ENCODE measurements at places on chromosomes 12 and 14.

- DNase-seq: no peak
Measured at GRCh38 chr12:87660987-87661774, 368.0 kb downstream of the C12orf50 start.

DNA sequence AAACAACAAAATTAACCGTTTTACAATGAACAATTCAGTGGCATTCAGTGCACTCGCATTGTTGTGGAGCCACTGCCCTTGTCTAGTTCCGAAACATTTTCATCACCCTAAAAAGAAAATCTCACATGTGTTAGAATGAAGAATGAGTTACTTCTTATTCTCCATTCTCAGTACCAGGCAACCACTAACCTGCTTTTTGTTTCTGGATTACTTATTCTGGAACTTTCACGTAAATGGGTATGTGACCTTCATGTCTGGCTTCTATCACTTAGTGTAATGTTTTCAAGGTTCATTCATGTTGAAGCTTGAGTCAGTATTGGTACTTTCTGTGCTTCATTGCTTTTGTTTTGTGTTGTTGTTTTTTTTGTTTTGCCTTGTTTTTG, 15.6 kb downstream of the RCOR1 start:
- peak; percentile 31 for DNase-seq

DNA sequence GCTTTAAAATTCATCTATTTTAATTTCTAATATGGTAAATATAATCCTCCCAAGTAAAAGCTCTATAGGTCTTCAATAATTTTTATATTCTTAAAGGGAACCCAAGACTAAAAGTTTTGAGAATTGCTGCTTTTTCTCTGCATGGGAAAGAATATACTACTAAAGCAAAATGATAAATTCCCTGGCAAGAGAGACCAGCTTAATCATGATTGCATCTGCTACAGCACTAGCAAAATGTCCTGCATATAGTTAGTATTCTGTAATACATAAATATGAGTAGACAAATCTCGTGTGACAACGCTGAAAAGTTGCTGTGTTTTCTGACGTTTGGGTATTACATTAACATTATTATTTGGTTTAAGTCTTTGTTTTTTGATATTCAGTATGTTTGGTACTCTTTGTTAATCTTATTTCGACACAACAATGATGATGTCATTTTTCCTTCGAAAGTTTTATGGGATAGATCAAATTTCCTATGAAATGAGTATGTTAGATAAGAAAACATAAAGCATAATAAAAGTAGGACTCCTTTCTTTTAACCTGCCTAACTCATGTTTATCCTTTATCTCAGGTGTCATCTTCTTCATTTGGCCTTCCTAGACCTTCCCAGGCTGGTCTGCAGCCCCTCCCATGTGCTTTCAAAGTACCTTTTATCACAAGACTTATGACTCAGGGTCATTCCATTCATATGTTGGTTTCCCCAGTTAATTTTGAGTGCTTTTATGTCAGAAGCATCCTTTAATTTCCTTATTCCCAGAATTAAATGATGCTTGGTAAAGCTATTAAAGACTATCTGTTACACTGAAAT, 321.9 kb downstream of the RAD51B start:
- DNase-seq: no peak

GRCh38 chr12:108609537-108610335, 11.9 kb upstream of the TMEM119 start:
- no peak for DNase-seq

GRCh38 chr12:132285991-132286681, 43.3 kb downstream of the GALNT9 start:
- no peak for DNase-seq

DNA sequence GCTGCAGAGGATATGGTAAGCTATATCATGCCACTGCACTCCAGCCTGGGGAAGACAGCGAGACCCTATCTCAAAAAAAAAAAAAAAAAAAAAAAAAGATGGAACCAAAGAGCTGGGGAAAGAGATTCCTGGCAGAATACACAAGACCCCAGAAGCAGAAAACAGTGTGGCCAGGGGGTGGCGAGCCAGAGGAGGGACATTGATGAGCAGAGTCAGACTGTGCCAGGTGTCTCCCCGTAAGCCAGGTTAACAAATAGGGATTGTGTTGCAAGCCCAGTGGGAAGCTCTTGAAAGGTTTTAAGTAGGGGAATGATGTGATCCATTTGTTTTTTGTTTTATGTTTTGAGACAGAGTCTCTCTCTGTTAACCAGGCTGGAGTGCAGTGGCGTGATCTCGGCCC, 56.1 kb downstream of the FIGNL2 start:
- no peak for DNase-seq

DNA sequence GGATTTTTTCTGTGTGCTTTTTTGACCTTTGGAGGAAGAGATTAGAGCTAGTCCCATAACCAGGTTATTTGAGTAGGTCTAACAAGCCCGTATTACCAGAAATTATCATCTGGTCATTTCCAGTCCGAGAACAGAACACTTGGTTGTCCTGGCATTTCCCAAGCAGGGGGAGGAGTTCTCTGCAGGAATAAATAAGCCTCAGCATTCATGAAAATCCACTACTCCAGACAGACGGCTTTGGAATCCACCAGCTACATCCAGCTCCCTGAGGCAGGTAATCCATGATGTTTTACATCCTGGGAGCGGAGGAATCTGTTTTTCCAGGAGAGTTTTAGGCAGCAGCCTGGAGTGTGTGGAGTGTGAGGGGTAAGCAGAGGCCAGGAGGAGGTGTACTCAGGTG, at the start of gene SERPINA3:
SERPINA3 (plus strand) TSS at position 218 of the 400 bp plus-strand sequence. CDS start 2,051 bp downstream, outside the sequence.
- no peak for DNase-seq

- no peak for DNase-seq
Measured at GRCh38 chr12:32240162-32240561, 133.5 kb downstream of the BICD1 start.

DNA sequence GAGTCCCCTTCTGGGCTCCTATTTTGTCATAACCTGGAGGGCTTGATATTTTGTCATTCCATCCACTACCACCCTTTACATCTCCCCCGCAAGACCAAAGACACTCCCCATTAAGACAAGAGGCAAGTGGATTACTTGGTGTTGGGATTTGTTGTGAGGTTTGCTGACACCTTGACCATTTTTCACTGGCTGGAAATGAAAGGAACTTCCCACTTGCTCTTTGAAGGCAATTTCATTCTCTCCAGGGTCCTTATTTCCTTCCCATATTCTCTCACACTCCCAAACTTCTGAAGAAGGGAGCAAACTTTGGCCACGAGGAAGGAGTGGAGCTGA, 14.9 kb downstream of the AGAP2 start:
- no peak for DNase-seq

DNA sequence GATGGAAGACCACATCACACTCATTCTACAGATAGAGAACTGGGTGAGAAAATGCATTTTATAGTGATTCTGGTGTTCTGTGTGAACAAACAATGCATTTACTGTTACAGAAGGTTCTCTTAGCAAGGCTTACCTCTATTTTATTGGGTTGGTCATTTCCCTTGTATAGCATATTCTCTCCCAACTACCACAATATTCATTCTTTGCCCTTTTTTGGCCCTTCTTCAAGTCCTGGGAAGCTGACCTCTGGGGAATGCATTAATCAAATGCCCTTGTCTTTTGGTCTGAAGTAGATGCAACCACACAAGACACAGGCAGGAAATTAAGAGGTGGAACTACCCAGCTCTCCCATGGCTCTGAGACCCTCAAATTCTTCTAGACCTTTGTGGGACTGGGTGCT, 19.5 kb downstream of the DCN start:
- no peak for DNase-seq

DNA sequence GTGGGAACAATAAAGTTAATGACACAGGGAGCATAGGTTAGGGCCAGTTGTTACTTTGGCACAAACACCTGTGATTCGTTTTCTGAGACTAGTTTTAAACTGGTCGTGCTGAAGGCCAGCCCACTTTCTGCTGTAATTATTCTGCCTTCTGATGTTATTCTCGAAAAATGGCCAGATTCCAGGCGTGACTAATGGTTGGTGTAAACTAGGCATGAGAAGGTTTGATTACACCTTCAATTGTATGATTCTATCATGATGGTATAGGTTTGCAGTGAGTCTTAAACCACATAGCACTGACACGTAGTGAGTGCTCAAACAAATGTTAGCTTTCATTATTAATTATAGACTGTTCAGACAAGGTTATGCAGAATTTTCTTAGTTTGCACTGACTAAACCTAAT, 39.0 kb downstream of the CKB start:
- DNase-seq: no peak

All from activated CD4-positive, alpha-beta T cell treated with anti-CD3 and anti-CD28 coated beads, Interleukin-10, Interleukin-2, amounts not matched to agents 100 ng/mL and 50 ng/mL, durations not matched to agents 16 hours and 8 hours (primary cell).